ENCODE measurements at places on chromosomes 12 and 14.

DNA sequence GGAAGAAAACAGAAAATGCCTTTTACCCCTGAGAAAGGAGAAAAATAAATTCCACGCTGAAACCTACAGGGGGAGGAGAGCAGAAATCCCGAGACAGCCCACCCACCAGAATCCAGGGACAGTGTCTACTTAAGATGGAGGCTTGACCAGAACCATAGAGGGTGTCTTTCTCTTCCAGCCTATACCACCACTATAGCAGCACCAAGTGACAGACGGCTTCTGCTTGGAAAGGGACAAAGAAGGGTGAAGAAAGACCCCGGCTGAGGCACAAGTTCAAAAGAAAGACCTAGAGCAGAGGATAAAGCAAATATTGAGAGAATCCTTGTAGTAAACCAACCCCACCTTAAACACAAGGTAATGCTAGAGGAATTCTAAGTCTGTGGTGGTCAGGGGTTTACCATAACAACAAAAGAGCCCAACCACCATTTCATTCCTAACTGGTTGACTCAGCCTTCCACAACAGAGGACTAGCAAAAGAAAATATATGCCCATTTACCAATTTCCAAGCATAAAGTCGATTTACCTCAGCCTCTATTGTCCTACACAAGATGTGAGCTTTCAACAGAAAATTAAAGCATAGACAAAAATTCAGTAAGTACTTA lies 105.3 kb upstream of the FOXG1 start:
- DNase-seq, result no peak

DNA sequence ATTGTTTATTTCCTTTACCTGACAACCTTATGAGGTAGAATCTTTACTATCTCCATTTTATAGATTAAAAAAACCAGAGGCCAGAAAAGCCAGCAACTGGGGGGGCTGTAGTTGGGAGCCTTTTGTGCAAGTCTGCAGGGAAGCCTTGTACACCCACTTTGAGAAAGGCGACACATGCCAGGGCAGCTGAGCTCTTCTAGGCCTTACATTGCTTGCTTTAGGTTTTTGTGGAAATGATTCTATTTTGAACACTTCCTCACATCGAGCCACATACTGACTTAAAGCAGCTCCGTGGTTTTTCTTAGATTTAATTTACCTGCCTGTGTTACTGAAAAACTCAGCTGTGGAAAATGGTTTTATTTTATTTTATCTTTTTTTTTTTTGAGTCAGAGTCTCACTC lies 34.6 kb downstream of the EP400 start:
- no peak for DNase-seq

DNA sequence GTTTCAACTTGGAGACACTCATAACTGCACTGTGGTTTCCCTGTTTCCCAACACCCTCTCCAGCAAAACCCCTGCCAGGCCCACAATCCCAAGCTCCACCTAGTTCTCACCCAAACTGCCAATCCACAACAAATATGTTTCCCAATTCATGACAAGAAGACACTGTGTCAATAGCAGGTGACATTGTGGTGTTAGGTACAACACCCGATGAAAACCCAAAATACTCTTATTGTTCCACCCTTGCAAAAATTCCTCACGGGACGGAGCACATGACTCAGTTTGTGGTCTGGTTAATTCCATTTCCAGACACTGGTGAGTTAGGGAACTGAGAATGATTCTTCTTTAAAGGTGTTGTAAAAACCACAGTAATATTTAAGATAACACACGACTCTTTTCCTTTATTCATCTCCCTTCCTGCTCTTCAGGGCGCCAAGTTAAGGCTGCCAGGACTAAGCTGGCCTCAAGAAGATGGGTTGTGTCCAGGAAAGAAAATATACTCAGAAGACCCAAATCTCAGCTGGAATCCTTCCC lies 735.5 kb downstream of the MED13L start:
- no peak for DNase-seq

DNA sequence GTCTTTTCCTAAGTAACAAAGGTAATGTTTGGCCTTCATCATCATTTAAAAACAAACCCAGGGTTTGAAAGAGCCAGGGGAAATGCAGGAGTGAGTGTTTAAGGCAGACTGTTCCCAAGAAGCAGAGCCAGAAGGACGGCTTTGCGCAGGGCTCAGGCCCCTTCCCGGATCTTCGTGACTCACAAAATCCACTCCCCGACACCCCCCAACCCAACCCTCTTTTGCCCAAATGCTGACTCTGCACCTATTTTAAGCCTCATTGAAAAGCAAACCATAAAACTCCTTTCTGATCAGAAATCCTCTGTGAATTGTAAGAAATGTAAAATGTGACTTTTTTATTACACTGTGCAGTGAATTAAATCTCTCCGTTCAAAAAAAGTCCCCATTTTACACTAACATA lies 67.5 kb downstream of the SETD3 start:
- DNase-seq, result no peak

- no peak for DNase-seq
Observed at GRCh38 chr12:116161588-116161987, 115.9 kb downstream of the MED13L start.

GRCh38 chr12:102595315-102595714 lies 115.0 kb upstream of the IGF1 start:
- no peak for DNase-seq

Measured in lower lobe of right lung (tissue), 2 donors.